ENCODE measurements at places on chromosomes 5 and 9.
A peak's percentile ranks its signal among the peaks of the same experiment; 100 is the strongest.

DNA sequence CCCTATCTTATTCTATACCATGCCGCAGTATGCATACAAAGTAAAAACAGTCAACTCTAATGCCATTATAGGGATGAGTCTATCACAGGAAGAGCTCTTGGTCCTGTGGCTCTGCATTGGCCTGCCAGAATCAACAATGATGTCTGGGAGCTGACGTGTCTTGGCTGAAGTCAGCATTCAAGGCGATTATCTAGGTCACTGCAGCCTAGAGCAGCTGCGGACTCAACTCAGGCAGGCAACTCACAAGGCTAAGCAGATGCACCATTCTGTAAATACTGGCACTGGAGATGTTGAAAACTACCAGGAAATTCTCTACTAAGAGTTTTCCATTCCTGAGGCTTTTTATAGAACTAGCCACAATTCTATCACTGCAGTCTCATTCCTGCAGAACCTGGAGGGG is 13.3 kb downstream of the SPATA9 start:
- DNase-seq = no peak

DNA sequence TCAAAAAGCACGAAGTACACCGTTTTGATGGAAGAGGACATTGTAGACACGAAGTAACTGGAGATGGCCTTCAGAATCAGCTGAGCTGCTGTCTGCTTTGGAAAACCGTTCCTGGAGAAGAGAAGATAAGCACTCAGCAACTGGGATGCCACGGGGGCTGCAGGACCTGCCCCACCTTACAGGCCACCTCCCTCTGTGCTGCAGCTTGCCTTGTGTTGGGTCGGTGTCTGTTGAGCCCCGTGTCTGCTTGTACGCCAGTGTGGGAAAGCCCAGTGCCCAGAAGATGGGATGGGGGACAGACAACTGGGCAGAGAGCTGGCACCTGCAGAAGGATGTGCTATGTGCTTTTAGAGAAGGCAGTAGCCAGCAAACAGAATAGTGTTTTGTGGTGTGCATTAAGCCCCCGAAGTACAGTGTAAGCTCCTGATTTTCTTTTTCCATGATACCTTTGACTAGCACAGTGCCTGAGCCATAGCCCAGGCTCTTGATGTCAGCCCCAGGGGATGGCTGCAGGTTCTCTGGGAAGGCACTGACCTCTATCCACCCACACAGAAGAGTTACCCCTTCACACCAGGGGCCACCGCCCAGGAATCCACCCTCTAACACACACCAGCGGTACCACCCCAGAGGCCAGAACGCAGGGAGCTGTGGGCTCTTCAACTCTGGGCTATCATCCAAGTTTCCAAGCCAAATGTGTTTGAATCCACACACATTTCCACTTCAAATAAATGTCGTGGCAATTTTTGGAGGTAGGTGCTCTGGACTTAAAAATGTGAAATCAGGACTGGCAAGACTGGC is 63.8 kb downstream of the MACROH2A1 start:
- no peak for DNase-seq

GRCh38 chr9:107190061-107190935 is 92.8 kb upstream of the RAD23B start:
- peak; percentile 77 for DNase-seq

DNA sequence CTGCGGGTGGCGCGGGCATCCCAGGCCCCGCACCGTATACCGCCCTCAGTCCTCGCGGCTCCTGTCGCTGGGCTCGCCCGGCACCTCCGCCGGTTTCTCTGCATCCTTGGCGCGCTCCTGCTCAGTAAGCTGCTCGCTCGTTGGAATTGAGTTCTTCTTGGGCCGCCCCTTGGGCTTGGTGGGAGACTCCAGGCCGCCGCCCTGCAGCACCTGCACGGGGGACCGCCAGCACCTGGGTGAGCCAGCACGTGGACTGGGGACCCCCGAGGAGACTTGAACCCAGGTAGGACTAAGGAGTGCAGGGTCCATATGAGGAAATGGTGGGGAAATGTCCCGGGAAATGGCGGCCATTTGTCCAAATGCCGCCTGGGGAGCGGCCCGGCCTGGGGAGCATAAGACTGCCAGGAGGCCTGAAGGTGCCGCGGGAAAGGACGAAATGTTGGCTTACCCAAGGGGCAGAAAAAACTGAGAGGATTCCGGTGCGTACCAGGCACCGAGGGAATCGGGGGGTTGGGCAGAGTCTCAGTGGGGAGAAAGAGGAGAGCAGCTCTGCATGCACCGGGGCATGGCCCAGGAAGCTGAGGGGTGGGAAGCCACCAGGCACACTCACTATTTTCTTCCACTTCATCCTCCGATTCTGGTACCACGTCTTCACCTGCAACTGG is 2.9 kb downstream of the BARX1 start:
- DNase-seq = no peak

DNA sequence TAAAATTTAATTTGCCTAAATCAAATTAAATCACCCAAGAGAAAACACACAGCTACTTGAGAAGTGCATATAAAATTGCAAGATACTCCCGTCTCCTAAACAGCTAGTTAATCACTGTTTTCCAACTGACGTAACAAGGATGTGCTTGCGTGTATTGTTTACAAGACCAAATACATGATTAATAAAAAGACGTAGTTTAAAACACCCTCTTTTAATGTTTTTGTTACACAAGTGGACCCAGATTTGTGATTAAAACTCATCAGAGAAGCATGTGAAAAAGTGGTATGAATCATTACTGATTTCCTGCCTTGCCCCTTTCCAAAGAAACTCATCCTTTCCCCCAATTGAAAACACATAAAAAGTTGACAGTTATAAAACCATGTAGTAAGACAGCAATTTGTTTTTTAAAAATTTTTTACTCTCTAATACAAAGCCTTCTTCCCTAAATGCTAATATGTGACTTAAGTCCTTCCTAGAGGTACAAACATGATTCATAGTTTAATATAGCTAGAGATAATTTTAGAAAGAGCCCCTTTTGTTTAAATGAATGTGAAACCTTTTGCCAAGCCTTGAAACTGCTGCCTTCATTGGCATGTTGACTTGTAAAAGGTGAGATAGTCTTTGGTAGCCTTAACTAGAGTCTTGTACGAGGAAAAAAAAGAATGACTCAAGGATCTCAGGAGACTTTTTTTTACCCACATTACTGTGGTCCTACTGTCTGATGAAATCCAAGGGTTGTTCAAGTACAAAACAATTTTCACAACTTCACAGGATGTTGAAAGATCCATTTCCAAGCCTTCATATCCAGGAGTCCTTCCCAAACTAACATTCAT is 61.4 kb upstream of the FST start:
- DNase-seq = no peak

GRCh38 chr5:5822729-5823257 is 400.3 kb downstream of the ICE1 start:
- DNase-seq = no peak

GRCh38 chr5:56480705-56481427 is 247.7 kb upstream of the ANKRD55 start:
- DNase-seq = peak; percentile 15

DNA sequence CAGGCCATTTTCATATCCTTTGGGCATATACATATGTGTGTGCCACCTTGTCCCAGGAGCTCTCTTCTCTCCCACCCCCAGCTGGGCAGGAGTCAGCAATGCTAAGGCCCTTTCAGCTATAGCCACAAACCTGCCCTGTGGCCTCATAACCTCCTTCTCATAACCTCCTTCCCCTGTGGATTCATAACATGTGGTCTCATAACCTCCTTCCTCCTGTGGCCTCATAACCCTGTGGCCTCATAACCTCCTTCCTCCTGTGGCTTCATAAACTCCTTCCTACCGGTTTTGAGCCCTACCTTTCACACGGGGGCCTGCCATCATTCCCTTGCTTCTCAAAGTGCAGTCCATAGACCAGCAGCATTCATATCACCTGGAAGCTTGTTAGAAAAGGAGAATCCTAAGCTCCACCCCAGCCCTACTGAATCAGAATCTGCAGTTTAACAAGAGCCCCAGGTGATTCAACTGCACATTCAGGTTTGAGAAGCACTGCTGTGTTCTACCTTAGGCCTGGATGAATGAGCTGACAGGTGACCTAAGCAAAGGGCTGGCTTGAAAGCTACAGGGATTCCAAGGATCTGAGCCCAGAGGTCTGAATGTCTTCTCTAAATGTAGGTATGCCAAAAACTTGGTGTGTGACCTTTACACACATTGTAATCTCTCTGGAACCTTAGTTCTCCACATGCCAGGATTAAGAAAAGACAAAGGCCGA is 41.9 kb upstream of the PLPP6 start:
- DNase-seq = no peak

GRCh38 chr9:124146031-124146561 is 111.7 kb upstream of the NEK6 start:
- no peak for DNase-seq

GRCh38 chr5:36607838-36608783 is 1.7 kb downstream of the SLC1A3 start:
- no peak for DNase-seq

- DNase-seq = no peak
Measured at GRCh38 chr9:6410633-6411032, 2.4 kb upstream of the UHRF2 start.

- DNase-seq = no peak
Measured at GRCh38 chr9:130022566-130023143, 20.3 kb downstream of the FNBP1 start.

GRCh38 chr5:89282554-89283510 is 399.8 kb upstream of the MEF2C start:
- no peak for DNase-seq

- DNase-seq = no peak
Measured at GRCh38 chr5:84028093-84028492, 307.4 kb upstream of the HAPLN1 start.

GRCh38 chr5:133799571-133800237 is 168.7 kb downstream of the C5orf15 start:
- DNase-seq = peak; percentile 68

DNA sequence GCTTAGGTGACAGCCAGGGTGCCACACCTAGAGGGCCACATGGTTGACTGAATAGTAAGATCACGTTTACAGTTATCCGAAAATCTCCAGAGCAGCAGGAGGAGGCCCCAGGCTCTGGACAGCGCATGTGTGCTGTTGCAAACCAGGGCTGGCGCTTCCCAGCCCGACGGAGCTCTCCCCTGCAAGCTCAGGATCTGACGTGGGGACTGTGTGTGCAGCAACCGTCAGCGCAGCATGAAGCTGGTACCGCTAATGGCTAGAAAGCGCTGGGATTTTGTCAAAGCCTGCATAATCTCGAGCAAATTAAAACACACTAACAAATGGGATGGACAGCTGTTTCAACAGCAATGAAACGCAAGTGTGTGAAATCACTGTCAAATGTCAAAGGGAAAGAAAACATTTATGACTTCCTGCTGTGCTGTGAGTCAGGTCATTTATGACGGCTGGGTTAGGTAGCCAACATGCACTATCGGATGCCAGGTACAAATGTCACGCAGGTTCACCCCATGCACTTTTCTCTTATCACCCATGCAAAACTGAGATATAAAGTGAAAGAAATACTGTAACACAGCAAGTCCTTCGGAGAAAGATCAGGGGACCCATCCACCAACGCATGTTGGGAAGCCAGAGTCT is 7.5 kb downstream of the SURF4 start:
- DNase-seq = peak; percentile 73

Data from NCI-H1417 (cell line).